ENCODE measurements at places on chromosomes 2 and 18. TPM values are rescaled to one million over a fixed set of nuclear protein-coding genes. Genes with fewer than 3 reads are reported as not detected.

BOK gene
- 72.8 TPM for total RNA-seq

RIT2 gene
- total RNA-seq = not detected

PSME4 gene
- 58.3 TPM for total RNA-seq

RNASEH1 gene
- total RNA-seq = 31.0 TPM

LCT gene
- not detected for total RNA-seq

Measured in PC-9 (cell line).